Activated naive CD8-positive, alpha-beta T cell treated with anti-CD3 and anti-CD28 coated beads, Interleukin-2, amount 50 U/mL, for 16 hours (primary cell): ENCODE measurements at places on chromosomes 6 and 20.

- DNase-seq, result no peak
These were observed 490.9 kb upstream of the JARID2 start for GRCh38 chr6:14754751-14755513.

DNA sequence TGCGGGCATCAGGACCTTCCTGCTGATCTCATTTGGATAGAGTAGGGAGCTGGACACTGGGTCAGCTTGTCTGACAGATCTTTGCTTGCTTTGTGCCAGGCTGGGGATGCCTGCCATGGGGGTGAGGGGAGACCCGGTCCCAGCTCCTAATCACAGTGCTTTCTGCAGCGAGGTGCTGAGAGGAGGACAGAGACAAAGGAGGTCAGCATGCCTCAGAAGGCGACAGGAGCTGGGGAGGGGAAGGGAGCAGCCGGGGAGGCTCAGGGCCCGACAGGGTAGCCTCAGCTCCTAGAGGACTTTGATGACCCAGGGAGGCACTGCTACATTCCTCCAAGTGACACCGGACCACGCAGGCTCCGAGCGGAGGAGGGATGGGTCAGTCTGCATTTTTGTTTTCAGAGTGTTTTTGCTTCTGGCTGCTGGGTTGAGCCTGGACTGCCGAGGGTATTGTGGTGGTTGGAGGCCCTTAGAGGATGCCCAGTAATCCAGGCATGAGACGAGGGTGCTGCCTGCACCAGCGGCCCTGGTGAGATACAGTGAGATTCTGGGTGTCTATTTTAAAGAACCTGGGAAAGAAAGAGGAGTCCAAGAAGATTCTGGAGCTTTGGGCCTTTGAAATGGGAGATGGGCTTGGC is 7.8 kb downstream of the RBM38 start:
- no peak for DNase-seq

GRCh38 chr20:39282619-39283092 is 320.5 kb downstream of the DHX35 start:
- no peak for DNase-seq

DNA sequence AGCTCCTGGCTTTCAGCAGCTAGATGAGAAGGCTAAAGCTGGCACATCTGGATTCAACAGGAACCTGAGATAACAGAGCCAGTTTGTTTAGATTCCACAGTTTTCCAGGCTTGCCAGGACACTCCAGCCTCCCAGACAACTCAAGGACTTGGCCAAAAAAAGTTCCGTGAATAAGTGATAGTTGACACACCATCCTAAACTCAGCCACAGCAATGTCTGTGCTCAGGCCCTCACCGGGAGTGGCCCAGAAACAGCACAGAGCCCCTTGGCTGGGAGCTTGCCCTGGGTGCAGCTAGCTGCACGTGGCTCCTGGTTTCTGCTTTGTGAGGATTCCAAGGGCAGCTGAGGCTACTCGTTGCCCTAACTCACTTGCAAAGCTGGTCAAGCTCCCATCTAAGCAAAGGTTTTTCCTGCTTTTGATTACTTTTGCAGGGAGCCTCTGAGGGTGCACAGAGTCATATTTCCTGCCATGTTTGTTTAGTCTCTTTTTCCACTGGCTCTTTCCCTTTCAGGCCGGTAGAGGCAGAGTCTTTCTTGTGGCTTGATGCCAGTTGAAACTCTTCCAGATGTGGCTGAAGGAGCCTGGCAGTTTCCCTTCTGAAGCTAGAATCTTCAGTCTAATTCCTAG is 118.3 kb upstream of the ECI2 start:
- no peak for DNase-seq

DNA sequence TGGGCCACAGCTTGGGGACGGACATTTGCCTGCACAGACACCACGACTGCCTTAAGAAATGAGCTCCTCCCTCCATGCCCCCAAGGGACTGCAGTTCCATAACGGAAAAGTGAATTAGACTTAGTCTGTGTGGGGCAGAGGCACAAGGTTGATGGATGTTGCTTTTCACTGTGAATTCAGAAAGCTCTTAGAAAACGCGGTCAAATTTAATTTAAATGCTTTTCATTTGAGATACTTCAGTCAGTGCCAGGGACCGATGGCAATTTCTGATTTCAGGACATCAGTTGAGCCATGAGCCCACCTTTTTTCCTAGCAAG is 356.4 kb downstream of the KIF16B start:
- no peak for DNase-seq

- no peak for DNase-seq
These were observed 100.7 kb upstream of the PTPN1 start for GRCh38 chr20:50409495-50409894.

DNA sequence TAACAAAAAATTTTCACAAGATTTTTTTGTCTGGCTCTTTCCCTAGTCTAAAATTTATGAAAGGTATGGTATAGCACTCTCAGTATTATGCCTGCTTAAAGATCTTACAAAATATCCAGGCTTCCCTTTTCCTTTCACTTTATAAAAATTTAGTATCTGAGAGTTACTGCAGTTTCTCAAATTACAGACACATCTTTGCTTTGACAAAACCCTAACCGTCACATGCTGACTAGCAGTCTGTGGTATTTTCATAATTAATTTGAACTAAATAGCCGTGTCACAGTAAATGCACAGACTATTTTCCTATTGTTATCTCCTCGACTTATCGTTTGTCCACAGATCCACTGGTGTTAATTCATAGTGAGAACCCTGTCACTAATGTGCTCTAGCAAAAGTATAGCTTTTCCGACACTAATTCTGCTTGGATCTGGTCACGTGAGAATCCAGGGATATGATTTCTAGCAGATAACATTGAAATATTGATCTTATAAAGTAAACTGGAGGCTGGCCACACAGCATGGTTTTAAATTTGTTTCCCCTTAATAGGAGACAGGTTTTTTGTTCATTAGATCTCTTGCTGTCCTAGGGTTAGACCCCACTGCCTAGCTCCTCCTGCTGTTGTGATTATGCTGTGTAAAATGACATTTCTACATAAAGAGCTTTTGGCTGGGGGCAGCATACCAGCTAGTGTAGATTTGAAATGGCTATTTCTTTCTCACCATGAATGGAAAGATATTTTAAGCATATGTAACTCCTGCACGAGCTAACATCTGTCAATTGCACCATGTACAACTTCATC is 340.6 kb upstream of the SASH1 start:
- no peak for DNase-seq

DNA sequence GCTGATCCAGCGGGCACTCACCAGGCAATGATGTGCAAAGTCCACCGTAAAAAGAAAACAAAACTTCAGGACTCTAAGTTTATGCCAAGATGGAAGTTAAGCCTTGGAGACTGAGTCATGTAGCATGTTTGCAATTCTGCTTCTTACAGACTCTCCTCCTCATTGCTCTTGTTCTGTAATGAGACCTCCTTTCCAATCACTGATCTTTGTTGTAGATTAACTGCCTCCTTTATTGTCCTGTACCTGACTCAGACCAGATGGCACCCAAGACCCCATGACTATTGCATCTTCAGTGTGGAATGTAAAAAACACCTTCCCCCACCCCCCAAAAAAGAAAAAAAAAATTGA is 11.2 kb downstream of the NEU1 start:
- DNase-seq, result no peak

DNA sequence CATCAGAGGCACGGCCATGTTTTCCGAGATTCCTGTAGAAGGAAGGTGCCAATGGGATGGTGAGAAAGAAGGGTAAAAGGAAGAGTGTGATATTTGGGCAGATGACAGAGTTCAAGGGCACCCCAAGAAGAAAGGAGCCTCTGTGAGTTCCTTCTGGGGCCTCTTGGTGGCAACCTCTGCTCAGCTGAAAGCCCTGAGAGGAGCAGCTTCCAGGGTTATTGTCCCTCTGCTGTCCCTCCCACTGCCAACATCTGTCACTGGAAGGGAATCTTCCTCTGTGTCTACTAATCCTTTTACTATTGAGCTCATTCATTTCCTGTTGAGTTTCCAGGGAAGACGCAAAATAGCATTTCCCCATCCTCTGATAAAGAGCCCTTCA is 40.0 kb upstream of the KCNK16 start:
- DNase-seq, result no peak

DNA sequence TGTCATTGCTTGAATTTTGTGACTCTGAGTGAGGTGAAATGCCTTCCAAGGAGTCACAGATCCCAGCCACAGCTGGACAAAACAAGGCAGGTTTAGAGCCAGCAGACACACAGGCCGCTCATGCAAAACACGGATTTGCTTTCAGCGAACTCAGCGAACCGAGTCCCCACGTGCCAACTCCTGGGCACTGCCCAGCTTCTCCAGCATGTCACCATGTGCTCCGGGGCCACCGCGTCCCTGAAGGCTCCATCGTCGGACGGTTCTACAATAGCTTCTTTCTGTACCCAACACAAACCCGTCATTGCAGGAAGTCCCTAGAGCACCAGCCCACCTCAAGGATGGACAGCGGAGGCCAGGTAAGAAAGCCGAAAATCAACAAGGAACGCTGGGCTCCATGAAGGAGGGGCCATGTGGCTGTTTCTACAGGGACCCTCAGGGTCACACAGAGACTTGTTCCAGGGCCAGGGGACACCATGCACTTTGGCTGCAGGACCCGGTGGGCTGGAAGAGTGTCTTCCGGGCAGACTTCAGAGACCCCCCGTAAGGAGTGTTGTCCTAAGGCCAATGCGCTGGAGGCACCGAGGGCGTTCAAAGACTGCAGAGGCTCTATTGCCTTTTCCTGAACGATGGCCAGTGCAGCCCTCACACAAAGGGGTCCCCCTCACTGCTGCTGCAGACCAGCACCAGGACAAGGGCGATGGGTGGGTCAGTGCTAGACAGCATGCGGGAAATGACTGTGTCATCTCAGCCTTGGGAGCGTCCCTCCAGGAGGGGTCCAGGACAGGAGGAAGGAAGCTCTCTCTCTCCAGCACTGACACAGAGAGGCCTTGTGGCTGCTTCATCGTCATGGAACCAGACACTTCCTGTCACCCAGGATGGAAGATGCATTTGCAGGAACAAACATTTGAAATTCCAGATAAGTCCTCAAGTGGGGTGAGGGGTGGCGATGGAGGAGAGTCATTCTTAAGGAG is 19.8 kb downstream of the DACT2 start:
- DNase-seq, result no peak

- DNase-seq, result no peak
These were observed 360.6 kb upstream of the RUNX2 start for GRCh38 chr6:44967481-44967880.

- DNase-seq, result no peak
These were observed 133.7 kb upstream of the AGPAT4 start for GRCh38 chr6:161407581-161407980.

GRCh38 chr6:68252632-68253031 is 382.4 kb upstream of the ADGRB3 start:
- DNase-seq, result no peak

DNA sequence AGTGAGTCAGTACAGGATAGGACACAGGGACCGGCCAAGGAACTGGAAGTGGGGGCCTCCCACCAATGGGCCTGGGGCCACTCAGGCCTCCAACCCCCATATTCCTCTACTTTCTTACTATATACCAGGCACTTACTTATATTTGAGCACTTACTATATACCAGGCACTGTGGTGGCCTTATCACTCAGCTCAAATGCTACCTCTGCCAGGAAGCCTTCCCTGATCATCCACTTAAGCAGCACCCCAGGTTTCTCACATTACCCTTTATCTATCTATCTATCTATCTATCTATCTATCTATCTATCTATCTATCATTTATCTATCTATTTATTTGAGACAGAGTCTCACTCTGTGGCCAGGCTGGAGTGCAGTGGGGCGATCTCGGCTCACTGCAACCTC is 12.3 kb upstream of the UBE2V1 start:
- DNase-seq, result no peak

- DNase-seq, result no peak
These were observed 61.9 kb upstream of the KCNG1 start for GRCh38 chr20:51084593-51085377.

DNA sequence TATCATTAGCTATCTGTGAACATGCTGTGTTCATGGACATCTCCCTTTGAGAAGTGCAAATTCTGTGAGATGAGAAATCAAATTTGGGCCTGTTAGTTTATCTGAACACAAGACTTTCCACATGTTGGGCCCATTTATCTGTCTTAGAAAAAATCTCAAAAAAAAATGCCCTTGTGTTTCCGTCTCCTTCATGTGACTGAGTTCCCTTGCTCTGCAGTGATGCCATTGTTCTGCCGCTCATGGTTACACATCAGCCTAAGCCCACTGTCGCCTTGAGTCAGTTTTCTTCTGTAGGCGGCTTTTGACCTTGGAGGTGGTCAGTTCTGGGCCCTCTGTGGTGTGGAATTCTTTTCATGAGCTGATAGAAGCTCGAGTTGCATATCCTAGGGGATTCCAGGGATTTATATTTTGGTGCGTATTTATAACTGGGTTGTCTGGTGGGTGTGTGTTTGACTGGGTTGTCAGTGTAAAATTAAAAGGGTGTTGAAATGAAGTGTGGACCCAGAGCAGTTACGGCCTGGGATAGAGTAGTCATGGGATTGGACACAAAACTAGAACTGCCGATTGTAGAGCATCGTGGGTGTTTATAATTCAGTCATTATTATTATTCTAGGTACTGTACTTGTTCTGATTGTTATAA is 156.7 kb downstream of the JARID2 start:
- no peak for DNase-seq
